ENCODE measurements at places on chromosomes 3 and 15. TPM values are rescaled to one million over a fixed set of nuclear protein-coding genes. Genes with fewer than 3 reads are reported as not detected.

GRCh38 chr3:192284443-192285072 is 442.8 kb downstream of the FGF12 start:
- no peaks in the 10 kb centered on the region for H3K36me3 ChIP-seq
- no peaks in the 10 kb centered on the region for H3K27me3 ChIP-seq
- DNase-seq = no peak
- H3K27ac ChIP-seq = no peak overlapping the region
- H3K4me1 ChIP-seq = no peaks in the 10 kb centered on the region

BHLHE40 gene
- total RNA-seq = 219 TPM

CFAP161 gene
- not detected for total RNA-seq

ZNF385D gene
- not detected for total RNA-seq

DNA sequence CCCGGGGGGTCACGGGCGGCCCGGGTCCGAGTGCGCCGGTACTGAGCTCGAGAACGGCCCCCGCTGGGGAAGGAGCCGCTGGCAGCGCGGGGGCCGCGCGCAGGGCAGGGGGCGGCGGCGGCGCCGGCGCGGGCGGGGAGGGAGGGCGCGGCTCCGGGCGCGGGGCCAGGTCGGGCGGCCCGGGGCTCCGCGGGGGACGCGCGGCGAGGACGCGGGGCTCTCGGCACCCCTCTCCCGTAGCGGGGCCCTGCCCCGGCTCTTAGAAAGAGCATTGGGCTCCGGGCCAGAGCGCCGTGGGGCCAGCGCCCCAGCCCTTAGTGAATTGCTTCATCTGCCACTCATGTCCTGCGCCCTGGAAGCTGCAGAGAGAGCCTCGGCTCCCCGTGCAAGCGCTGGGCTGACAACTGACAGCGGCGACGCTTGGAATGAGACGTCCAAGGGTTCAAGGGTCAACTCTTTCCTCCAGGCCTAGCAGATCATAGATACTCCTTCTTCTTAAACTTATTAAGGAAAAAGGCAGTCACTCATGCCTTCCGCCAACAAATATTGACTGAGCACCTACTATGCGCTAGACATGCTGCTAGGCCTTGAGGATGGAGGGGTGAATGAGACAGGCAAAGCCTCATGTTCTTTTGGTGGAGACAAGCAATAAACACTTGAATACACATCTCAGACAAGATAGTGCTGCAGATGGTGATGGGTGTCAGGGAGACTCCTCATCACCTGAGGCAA is 140.8 kb downstream of the SMAD6 start:
- H3K4me1 ChIP-seq = no peaks in the 10 kb centered on the region
- H3K27me3 ChIP-seq = peaks cover 50% of the 10 kb centered on the region
- no peak overlapping the region for H3K27ac ChIP-seq
- H3K36me3 ChIP-seq = no peaks in the 10 kb centered on the region
- DNase-seq = no peak
- H3K4me3 ChIP-seq = no peak overlapping the region

DNA sequence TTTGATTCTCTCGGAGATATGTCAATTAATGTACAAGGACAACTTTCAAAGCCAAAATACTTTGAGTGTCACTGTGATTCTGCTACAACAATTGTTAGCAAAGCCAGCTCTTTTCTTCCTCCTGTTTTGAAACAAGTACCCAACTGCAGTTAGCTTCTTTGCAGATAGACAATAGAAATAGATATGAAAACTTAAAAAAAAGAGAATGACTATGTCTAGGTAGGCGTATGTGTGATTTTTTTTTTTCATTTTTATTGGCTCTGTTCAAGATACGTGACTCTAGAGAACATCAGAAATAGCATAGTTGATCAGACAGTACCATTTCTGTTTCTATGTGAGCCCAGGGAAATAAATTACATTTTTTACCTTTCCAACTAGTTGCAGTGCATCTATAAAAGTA is 142.9 kb upstream of the CNTN4 start:
- H3K27me3 ChIP-seq = no peaks in the 10 kb centered on the region
- H3K36me3 ChIP-seq = no peaks in the 10 kb centered on the region
- H3K27ac ChIP-seq = no peak overlapping the region
- H3K4me3 ChIP-seq = no peak overlapping the region
- no peaks in the 10 kb centered on the region for H3K4me1 ChIP-seq

CHST14 gene
- 12.1 TPM for total RNA-seq

DNA sequence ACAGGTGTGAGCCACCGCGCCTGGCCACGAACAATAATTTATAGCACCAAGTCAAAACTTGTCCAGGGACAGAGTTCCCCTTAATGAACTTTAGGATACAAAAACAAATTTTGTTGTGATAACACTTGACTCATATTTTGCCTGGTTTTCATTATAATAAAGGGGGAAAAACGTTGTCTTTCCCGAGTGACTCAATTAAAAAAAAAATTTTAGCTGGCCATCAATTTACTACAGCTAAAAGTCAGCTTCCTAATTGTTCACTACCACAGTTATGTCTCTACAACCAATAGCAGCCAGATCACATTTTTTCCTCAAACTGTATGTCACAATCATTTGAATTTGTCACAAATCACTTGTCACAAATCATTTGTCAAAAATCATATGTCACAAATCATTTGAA is 116.0 kb downstream of the P3H2 start:
- no peak overlapping the region for H3K4me3 ChIP-seq
- DNase-seq = no peak
- peaks cover 3% of the 10 kb centered on the region for H3K27me3 ChIP-seq
- H3K27ac ChIP-seq = no peak overlapping the region
- no peaks in the 10 kb centered on the region for H3K36me3 ChIP-seq
- H3K4me1 ChIP-seq = no peaks in the 10 kb centered on the region

MASP1 gene
- total RNA-seq = not detected

UTS2B gene
- total RNA-seq = not detected

GRCh38 chr3:46656778-46657556 is 36.5 kb downstream of the ALS2CL start:
- H3K36me3 ChIP-seq = no peaks in the 10 kb centered on the region
- no peak overlapping the region for H3K4me3 ChIP-seq
- DNase-seq = no peak
- peaks cover 17% of the 10 kb centered on the region for H3K27me3 ChIP-seq
- peaks cover 4% of the 10 kb centered on the region for H3K4me1 ChIP-seq

DNA sequence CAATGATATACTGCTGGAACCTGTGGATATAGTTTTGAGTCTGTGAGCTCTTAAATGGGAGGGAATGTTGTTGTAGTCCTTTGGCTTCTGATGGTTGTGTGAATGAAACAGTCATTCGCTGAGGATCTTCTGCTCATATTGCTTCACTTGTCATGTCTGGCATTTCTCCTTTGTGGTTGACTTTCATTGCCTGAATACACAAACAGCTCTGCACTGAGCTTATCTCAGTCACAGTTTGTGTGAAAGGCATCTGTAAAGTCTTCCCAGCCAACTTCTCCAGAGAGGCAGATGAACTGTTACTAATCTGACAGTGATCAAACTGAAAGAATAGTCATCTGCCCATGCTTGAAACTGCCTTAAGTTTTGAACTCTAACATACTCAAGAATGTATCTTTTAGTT is 59.8 kb downstream of the TMED3 start:
- H3K36me3 ChIP-seq = no peaks in the 10 kb centered on the region
- peaks cover 2% of the 10 kb centered on the region for H3K4me1 ChIP-seq
- no peaks in the 10 kb centered on the region for H3K27me3 ChIP-seq
- no peak overlapping the region for H3K4me3 ChIP-seq
- no peak for DNase-seq
- no peak overlapping the region for H3K27ac ChIP-seq

DNA sequence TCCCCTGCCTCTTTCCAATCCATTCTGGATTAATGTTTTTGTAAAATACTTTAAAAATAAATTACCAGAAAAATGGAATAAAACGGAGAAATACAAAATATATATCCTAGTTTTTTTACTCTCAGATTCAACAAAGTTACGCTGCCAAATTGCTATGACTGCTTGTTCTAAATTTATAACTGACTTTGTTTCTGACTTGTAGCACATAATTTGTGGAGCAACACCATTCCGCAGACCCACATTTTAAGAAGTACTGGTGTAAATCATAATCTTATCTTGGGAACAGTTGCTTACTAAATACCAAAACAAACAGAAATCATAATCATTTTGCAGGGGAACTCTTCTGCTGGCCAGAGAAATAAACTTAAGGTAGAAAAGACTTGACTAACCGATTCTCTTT is 339.4 kb upstream of the CBLB start:
- peaks cover 34% of the 10 kb centered on the region for H3K36me3 ChIP-seq
- H3K27me3 ChIP-seq = no peaks in the 10 kb centered on the region
- peak overlapping the region; percentile 46 for H3K27ac ChIP-seq
- H3K4me1 ChIP-seq = peaks cover 60% of the 10 kb centered on the region
- DNase-seq = no peak

DNA sequence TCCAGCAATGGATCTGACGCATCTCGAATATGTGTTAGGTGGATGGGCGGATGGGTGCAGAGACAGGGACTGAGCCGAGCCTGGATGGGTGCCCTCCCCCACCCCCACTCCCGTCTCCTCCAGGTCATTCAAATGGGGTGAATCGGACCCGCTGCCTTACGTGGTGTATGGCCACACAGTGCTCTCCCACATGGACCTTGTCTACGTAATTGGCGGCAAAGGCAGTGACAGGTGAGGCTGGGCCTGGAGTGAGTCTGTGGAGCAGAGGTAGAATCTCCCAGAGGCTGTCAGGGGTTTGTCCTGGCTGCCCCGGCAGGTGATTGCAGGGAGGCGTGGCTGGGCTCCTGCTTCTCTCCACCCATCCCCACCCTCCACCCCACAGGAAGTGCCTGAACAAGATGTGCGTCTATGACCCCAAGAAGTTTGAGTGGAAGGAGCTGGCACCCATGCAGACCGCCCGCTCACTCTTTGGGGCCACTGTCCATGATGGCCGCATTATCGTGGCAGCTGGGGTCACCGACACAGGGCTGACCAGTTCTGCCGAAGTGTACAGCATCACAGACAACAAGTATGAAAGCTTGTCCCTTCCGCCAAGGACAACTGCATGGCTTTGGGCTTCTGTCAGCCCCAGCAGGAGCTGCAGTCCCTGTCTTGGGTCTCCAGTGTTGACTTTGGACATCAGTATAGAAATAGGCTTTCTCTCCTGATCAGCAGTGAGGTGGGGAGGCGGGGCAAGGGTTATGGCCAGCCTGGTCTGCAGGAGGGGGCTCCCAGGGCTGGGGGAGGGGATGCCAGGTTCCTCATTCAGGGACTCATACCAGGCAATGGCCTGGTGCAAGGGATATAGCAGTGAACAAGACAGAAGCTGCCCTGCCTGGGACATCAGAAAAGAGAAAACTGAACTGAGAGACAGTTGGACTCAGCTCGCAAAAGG is 3.4 kb downstream of the KLHL40 start:
- H3K4me3 ChIP-seq = no peak overlapping the region
- no peaks in the 10 kb centered on the region for H3K36me3 ChIP-seq
- no peak overlapping the region for H3K27ac ChIP-seq
- peaks cover 5% of the 10 kb centered on the region for H3K4me1 ChIP-seq
- H3K27me3 ChIP-seq = peaks cover 15% of the 10 kb centered on the region

- H3K4me3 ChIP-seq = no peak overlapping the region
- DNase-seq = no peak
Observed at GRCh38 chr3:87186608-87187159, 40.4 kb upstream of the CHMP2B start.

DNA sequence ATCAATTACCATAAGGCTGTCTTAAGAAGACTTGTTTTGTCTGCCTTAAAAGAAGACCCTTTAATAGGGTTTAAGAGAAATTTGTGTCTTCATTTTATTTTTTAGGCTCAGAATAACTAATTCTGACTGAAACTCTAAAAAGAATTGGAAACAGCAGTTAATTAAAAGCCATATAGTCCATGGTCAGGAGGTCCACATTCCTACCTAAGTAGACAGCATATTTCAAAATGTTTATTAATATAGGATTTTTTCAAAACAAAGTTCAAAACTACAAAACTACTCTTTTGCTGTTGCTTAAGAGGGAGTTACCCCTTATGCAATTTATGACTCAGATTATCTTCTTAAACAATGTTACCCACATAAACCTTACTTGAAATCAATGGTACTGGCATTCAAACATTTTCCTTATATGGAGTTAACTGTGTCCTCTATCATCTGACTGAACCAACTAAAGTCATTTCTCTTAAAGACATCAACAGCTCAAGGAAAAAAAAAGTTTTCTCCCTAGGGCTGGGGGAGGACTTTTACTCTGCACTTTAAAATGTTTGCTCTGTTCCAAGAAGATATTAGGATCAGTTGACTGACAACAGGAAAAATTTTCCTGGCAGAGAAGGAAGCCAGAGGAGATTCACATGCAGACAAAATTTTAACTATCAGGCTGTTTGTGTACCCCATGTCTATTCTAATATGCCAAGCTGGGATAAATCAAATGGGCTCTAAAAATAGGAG is 56.8 kb upstream of the NANOGP8 start:
- no peak for DNase-seq
- H3K27ac ChIP-seq = no peak overlapping the region
- H3K27me3 ChIP-seq = no peaks in the 10 kb centered on the region

LRRC57 gene
- total RNA-seq = 30.4 TPM

- no peak overlapping the region for H3K27ac ChIP-seq
- H3K27me3 ChIP-seq = no peaks in the 10 kb centered on the region
- no peak for DNase-seq
- peaks cover 31% of the 10 kb centered on the region for H3K4me1 ChIP-seq
- peaks cover 4% of the 10 kb centered on the region for H3K36me3 ChIP-seq
Observed at GRCh38 chr15:31427411-31427810, 100.8 kb downstream of the KLF13 start.

PRR23B gene
- total RNA-seq = not detected

VPS8 gene
- 51.8 TPM for total RNA-seq

GRCh38 chr15:58524247-58524646 is 92.5 kb downstream of the LIPC start:
- H3K27me3 ChIP-seq = no peaks in the 10 kb centered on the region
- H3K36me3 ChIP-seq = no peaks in the 10 kb centered on the region
- no peak overlapping the region for H3K27ac ChIP-seq
- H3K4me1 ChIP-seq = peaks cover 28% of the 10 kb centered on the region
- H3K4me3 ChIP-seq = no peak overlapping the region

MRAS gene
- not detected for total RNA-seq

MYL3 gene
- not detected for total RNA-seq

- no peak for DNase-seq
- H3K27me3 ChIP-seq = no peaks in the 10 kb centered on the region
- peaks cover 17% of the 10 kb centered on the region for H3K36me3 ChIP-seq
- H3K4me3 ChIP-seq = no peak overlapping the region
- no peak overlapping the region for H3K27ac ChIP-seq
Observed at GRCh38 chr3:136142592-136142991, 53.5 kb downstream of the MSL2 start.

- no peaks in the 10 kb centered on the region for H3K36me3 ChIP-seq
- no peak overlapping the region for H3K27ac ChIP-seq
- H3K4me1 ChIP-seq = peaks cover 13% of the 10 kb centered on the region
- DNase-seq = no peak
Observed at GRCh38 chr15:96888764-96889163, 558.3 kb downstream of the NR2F2 start.

DNA sequence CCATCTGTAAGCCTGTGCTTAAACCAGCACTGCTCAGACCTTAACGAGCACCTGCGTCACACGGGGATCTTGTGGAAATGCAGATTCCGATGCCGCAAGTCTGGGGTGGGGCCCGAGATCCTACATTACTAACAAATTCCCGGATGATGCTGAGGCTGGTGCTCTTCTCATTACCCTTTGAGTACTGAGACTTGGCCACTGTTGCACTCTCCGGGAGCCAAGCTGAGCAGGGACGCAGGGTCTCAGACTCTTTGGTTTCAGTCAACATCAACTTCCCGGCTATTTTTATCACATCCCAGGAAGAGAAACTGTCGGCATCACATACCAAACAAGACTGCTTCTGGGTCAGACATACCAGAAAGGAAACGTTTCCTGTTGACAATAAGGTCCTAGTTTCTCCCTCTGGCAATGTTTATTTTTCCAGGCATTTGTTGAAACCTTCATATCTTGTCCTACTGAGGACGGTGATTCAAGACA is 276.6 kb downstream of the SHQ1 start:
- H3K4me1 ChIP-seq = no peaks in the 10 kb centered on the region
- H3K27ac ChIP-seq = no peak overlapping the region
- no peak for DNase-seq
- H3K4me3 ChIP-seq = no peak overlapping the region
- no peaks in the 10 kb centered on the region for H3K27me3 ChIP-seq
